ENCODE measurements at places on chromosomes 3 and 15.

DNA sequence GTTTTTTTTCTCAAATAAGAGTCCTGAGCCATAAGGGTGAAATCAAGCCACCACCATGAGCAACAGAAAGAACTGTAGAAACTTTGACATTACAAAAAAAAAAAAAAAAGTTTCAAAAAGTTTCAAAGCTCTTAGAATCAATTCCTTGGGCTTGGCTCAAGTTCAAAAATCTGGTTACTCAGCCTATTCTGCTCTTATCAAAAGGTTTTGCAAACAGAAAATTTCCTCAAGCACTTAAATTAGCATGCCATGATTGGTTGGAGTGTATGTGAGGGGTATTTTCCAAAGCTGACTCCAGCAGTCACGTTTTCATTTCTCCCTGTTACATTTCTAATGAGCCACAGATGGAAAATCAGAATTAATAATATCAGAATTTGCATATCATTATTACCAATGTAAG lies 12.1 kb upstream of the PEX5L start:
- no peak for DNase-seq

DNA sequence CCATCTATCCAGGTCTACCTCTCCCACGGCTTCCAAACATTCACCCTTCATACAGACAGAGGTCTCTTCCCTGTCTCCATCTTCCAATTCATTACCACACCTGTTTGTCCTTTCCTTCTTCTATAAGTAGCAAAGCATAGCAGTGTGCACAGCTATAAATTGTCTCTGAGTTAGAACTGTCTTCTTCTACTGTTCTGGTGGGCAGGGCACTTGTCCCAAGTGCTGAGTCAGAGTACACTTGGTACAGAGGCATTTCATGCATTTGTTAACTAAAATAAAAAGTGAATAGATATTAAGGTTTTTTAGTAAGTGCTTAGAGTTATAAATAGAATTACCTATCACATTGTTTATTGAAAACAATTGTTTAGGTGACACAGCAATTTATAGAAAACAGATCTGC lies 150.1 kb upstream of the CCDC54 start:
- DNase-seq, result no peak

GRCh38 chr3:153925841-153926514 lies 195.2 kb upstream of the ARHGEF26 start:
- DNase-seq, result no peak

DNA sequence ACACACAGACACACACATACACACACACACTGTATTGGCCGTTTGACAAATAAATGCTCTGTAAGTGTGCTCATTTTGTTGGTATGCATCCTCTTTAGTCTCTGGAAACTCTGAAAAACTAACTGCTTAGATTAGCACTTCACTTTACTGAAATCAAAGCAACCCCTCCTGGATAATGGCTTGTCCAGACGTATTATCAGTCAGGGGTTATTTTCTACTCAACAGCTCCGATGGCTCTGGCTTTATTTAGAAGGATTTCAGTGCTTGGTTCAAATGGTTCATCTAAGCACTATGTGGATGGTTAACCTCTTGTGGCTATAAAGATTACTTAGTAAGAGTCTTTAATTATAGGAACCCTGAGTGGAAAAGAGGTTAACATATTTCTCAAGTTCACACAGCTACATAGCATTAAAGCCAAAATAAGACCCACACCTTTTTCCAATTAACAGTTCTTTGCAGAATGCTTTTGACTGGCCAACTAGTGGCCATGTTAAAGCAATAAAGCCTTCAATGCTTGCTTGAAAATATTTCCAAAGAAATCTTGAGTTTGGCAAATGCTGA lies 516.1 kb upstream of the NAALADL2 start:
- DNase-seq, result no peak

GRCh38 chr3:171503817-171504216 lies 43.6 kb upstream of the TNIK start:
- no peak for DNase-seq

GRCh38 chr3:42492508-42493080 lies 9.8 kb upstream of the VIPR1 start:
- no peak for DNase-seq

- no peak for DNase-seq
These were observed 107.2 kb upstream of the RGMA start for GRCh38 chr15:93196135-93196670.

DNA sequence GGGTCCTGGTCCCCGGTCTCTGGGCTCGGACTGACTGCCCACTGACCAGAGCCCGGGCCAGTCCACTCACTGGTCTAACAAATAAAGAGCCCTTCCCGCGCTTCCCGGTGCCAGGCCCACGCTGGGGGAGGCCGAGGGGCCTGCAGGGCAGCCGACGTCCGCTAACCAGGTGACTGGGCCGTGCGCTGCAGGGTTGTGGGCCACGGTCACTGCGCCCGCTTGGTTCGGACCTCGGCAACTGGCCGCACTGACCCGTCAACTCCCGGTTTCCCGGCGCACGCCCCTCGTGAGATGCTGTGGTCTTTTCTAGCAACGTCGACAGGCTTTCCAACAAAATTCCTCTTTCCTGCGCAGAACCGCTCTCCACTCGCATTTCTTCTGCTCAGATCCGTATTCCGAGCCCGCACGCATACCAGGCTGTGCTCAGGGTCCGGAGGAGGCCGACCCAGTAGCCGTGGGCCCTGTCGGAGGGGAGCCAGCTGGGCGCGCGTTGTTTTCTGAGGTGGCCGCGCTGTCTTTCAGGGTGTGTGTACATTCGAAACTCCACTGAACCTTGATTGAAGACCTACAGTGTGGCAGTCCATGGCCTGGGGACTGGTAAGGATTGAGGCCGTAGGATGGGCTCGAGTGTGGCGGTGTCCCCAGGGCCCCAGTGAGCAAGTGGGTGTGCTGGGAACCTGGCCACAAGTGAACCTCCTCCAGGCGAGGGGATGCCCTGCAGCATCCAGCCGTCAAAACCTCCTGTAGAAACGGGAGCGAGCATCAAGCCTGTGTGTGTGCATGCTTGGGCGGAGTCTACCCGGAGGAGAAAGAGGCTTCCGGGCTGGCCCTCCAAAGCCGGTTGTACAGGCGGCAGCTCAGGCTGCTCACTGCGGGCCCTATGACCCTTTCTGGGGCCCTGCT lies 875 bp upstream of the NT5DC2 start:
- DNase-seq, result no peak

- DNase-seq, result no peak
These were observed 551.8 kb upstream of the CBLB start for GRCh38 chr3:106420628-106421027.

GRCh38 chr3:134918441-134918840 lies 123.4 kb downstream of the EPHB1 start:
- DNase-seq, result no peak

DNA sequence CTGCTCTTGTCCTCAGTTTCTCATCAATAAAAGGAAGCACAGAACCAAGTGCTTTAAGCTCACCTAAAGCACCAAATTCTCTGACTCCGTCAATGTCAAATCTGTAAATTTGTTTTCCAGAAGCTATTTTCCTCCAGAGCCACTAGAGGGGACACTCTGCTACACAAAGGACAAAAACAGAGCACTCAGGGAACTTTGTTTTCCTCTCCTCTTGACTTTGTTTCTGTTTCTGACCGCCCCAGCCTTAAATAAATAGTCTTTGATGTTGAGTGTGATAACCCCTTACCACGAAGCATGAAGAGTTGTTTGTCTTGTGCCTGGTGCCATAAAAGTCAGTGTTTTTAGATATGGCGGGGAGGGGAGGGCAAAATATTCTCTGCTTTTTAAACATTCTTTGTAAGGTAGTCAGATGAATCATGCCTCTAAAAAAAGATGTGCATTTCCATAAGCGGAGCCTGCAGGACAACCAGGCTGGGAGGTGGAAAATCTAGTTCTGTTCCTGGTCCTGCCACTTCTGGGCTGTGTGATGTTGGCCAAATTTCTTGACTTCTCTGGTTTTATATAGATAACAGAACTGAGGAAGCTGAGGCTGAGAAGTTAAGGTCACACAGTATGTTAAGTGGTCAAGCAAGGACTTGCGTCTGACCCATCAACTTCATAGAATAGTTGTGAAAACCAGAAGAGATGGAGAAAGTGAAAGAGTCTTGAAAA lies 7.3 kb upstream of the ZBTB38 start:
- peak; percentile 40 for DNase-seq

- no peak for DNase-seq
These were observed 61.6 kb upstream of the TUSC7 start for GRCh38 chr3:116647996-116648395.

DNA sequence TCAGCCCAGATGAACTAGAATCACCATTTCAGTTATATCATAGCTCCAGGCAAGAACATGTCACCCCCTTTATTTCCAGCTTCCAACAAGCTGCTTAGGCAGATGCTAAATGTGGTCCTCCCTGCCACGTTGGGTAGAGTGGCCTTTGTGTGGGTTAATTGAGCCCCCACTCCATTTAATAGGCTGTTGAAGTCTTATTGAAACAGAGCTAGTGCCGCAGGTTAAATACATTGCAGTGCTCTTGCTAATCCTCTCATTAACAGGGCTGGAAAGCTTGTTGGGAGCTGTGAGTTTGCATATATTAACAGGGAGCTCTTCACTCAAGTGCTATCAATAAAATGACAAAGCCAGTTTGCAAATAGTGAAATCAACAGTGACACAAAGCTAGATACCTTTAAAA lies 248.4 kb upstream of the CMC1 start:
- DNase-seq, result no peak

DNA sequence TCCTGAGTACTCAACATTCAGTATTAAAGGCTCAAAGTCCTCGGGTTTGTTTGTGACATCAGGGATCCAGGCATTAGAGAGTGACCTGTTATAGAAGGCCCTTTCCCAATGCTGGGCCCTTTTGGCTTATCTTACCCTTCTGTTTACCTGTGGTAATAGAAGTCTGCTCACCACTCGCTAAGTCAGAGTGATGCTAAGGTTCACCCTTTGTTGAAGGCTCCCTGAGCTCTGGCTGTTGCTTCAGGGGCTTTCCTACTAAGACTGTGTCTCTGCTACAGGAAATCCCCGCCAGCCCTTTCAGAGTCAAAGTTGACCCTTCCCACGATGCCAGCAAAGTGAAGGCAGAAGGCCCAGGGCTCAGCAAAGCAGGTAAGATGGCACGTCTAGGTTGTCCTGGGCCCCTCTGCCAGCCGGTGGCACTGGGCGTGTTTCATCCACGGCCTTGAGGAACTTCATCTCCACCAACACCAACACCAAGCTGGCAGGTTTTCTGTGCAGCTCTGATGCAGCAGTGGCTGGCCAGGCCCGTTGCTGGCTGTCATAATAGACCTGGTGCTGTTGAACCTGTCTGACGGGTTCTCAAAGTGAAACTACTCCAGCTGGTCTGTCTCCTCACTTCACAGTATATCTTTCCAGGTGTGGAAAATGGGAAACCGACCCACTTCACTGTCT lies 99.1 kb downstream of the DNASE1L3 start:
- peak; percentile 6 for DNase-seq

DNA sequence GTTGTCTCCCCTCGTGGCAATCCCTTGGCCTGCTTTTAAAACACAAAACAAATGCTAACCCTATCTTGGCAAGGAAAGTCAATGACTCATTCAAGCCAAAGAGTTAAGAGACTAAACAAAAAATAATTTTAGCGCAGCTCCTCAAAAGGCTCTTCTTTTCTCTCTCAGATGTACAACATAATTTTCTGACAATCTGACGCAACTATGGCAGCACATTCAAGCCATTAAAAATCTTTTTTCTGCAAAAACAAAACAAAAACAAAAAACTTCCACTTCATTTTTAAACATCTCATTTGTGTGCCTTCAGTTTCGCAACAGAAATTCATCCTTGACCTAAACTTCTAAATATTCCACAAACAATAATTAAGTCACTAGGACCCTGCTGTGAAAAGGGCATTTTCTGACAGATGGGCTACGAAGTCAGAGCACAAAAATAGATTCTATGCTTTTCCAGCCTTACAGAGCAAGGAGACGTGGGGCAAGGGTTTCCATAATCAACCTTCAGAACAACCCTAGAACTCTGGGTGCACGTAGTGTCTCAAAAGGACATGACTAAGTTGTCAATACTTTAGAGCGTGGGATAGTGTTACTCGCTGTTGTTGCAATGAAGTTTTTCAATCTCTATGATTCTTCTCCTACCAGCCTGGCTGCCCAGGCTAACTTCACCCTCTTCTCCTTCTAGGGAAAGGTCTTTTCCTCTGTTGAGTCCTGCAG lies 84.3 kb downstream of the MB21D2 start:
- DNase-seq, result no peak

GRCh38 chr3:35746492-35746891 lies 107.2 kb downstream of the ARPP21 start:
- DNase-seq, result no peak
